ENCODE measurements at places on chromosomes 16 and 17. TPM values are rescaled to one million over a fixed set of nuclear protein-coding genes. Genes with fewer than 3 reads are reported as not detected.

Gene SNAI3
- not detected for total RNA-seq

Gene GPR139
- not detected for total RNA-seq

Gene NLRC5
- total RNA-seq, result 6.6 TPM

Gene AGRP
- not detected for total RNA-seq

Gene MYH1
- total RNA-seq, result not detected

Gene RHOT1
- 31.5 TPM for total RNA-seq

GRCh38 chr17:48639982-48640857 is 14.1 kb upstream of the HOXB9 start:
- no peak for DNase-seq
- H3K27me3 ChIP-seq, result peaks cover 94% of the 10 kb centered on the region
- no peak overlapping the region for H3K4me3 ChIP-seq
- peaks cover 4% of the 10 kb centered on the region for H3K4me1 ChIP-seq

DNA sequence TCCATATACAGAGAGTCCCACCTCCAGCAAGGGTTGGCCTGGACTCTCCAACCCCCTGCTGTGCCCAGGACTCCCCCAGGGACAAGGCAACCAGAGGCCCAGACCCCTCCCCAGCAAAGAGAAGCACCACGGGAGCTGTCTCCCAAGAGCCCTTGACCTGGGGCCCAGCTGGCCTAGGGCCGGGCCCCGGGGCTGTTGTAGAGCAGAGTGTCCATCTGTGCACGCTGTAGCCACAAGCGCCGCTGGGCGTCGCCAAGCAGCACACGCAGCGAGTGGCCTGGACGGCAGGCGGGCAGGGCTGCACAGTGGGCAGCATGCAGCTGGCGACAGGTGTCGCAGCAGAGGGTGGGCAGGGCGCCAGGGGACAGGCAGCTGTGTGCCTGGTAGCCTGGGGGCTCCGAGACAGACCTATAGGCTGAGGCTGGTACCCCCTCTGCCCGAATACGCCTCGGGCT is 4.3 kb downstream of the SPATA2L start:
- no peak for DNase-seq
- peaks cover 4% of the 10 kb centered on the region for H3K36me3 ChIP-seq
- H3K27ac ChIP-seq, result no peak overlapping the region
- peaks cover 5% of the 10 kb centered on the region for H3K4me1 ChIP-seq
- no peaks in the 10 kb centered on the region for H3K27me3 ChIP-seq

DNA sequence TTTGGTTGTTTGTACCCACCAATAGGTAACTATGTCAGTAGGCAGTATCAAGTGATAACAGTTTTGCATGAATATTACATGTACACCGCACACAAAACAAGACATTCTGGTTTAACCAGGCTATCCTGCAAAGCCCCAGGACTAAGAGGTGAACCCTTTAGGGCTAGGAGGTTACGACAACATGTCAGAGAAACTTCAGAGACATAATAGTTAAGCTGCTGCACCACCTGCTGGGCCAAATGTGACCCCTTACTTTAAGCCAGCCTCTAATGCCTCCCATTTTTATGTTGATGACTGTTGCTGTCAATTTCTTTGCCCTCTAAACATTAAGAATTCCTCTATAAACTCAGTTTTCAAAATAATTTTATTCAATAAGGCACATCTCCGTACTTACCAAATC is 15.4 kb downstream of the SRP68 start:
- H3K27ac ChIP-seq, result peak overlapping the region; percentile 45
- no peak for DNase-seq
- peaks cover 41% of the 10 kb centered on the region for H3K36me3 ChIP-seq
- H3K4me3 ChIP-seq, result no peak overlapping the region

DNA sequence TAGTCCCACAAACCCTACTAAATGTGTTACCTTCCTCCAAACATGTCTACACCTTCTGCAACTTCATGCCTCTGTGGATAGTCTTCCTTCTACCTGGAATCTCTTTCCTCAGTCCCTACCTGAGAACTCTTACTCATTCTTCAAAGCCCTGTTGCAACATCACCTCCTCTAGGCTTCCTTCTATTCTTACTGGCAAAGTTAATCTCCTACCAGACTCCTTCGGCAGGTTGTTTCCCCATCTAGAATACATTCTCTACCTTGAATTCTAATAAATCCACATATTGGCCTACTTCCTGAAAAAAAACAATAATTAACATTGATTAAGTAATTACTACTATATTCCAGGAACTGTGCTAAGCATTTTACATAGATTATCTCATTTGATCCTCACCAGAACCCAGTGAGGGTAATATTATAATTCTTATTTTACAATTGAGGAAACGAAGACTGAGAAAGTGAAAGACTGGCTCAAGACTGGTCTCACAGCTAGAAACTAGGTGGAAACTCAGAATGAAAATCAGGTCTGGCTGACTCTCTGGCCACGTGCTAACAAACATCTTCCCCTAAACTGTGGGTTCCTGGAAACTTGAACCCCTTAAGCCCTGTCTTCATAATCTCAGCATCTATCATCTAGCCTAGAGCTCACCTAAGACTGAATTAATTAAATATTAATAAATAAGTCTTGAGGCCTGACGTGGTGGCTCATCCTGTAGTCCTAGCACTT is 4.6 kb upstream of the STAT3 start:
- no peak overlapping the region for H3K4me3 ChIP-seq
- H3K27ac ChIP-seq, result no peak overlapping the region
- no peak for DNase-seq
- H3K4me1 ChIP-seq, result peaks cover 11% of the 10 kb centered on the region

DNA sequence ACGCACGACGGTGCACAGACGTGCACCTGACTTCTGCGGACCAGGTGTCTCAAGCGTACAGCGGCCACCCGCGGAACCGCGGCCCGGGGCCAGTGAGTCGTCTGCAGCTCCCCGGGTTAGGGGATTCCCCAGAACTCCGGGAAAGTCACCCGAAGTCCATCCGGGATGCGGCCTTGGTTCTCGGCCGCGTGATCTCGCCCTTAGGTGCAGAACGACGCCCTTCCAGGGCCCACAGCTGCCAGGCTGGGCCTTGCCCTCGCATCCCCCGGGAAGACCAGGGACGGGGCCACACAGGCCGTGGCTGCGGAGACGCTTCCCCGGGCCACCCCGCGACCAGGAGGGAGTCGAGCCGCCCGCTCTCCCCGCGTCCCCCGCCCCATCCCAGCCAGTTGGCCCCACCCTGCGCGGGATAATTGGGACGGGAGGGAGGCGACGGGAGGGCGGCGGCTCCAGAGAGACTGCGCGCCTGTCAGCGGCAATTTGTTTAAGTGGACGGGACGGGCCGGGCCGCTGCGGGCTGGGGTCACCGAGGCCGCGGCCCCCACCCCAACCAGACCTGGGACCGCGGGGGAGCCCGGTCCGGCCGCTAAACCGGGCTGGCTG is 3.6 kb upstream of the TBX2 start:
- H3K4me3 ChIP-seq, result no peak overlapping the region
- DNase-seq, result no peak
- H3K27ac ChIP-seq, result no peak overlapping the region
- peaks cover 8% of the 10 kb centered on the region for H3K27me3 ChIP-seq

- H3K27me3 ChIP-seq, result peaks cover 8% of the 10 kb centered on the region
- peaks cover 26% of the 10 kb centered on the region for H3K4me1 ChIP-seq
- no peak within 1 kb of the TSS for H3K27ac ChIP-seq
- DNase-seq, result no peak
Observed at GRCh38 chr17:76868176-76868668, at the start of gene MGAT5B. MGAT5B (plus strand) TSS chr17:76868404; CDS start chr17:76869030, 626 bp downstream.

DNA sequence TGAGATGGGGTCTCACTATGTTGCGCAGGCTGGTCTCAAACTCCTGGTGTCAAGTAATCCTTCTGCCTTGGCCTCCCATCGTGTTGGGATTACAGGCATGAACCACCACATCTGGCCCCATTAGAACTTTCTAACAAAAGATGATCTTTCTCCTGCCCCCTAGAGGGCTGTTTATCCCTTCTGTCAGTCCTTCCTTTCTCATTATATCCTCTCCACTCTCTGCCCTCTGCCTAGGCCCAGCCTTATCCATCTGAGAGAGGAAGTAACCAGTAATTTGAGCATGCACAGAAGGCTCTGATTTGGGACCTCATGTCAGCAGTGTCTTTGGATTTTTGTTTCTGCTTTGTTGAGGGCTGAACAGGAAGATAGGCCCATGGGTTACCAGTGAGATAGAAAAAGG is 4.4 kb upstream of the DHX40 start:
- H3K4me1 ChIP-seq, result peaks cover 7% of the 10 kb centered on the region
- no peaks in the 10 kb centered on the region for H3K27me3 ChIP-seq
- H3K4me3 ChIP-seq, result no peak overlapping the region
- no peak overlapping the region for H3K27ac ChIP-seq
- H3K36me3 ChIP-seq, result peaks cover 2% of the 10 kb centered on the region

GRCh38 chr17:34671191-34671590 is 91.8 kb downstream of the TMEM132E start:
- H3K4me1 ChIP-seq, result no peaks in the 10 kb centered on the region
- H3K27me3 ChIP-seq, result peaks cover 9% of the 10 kb centered on the region
- no peak overlapping the region for H3K4me3 ChIP-seq
- H3K36me3 ChIP-seq, result no peaks in the 10 kb centered on the region

DNA sequence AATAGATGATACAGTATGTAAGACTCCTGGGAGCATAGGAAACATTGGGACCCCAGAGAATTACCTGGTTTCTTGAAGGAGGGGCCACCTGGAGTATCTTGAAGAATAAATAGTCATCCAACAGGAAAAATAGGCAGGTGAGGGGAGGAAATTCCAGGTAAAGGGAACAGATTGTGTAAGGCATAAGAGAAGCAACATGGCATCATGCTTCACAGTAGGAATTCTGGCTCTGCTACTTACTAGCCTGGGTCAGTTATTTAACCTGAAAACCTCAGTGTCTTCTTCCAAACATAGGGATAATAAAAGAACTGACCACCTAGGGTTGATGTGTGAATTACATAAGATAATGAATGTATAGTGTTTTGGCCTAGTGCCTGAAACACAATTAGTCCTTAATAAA is 122.1 kb downstream of the CA10 start:
- DNase-seq, result no peak
- no peak overlapping the region for H3K27ac ChIP-seq
- no peaks in the 10 kb centered on the region for H3K4me1 ChIP-seq
- peaks cover 10% of the 10 kb centered on the region for H3K27me3 ChIP-seq

- H3K27me3 ChIP-seq, result peaks cover 27% of the 10 kb centered on the region
- peaks cover 2% of the 10 kb centered on the region for H3K36me3 ChIP-seq
- H3K4me3 ChIP-seq, result no peak overlapping the region
- H3K4me1 ChIP-seq, result no peaks in the 10 kb centered on the region
- no peak overlapping the region for H3K27ac ChIP-seq
Observed at GRCh38 chr16:4976079-4976478, 17.9 kb downstream of the SEC14L5 start.

- peaks cover 94% of the 10 kb centered on the region for H3K27me3 ChIP-seq
- DNase-seq, result no peak
- no peak overlapping the region for H3K27ac ChIP-seq
Observed at GRCh38 chr17:48592057-48592514, 1.5 kb downstream of the HOXB5 start.

GRCh38 chr16:12178251-12178990 is 201.9 kb downstream of the SNX29 start:
- no peak overlapping the region for H3K4me3 ChIP-seq
- no peaks in the 10 kb centered on the region for H3K36me3 ChIP-seq
- H3K4me1 ChIP-seq, result peaks cover 20% of the 10 kb centered on the region
- H3K27ac ChIP-seq, result no peak overlapping the region
